ENCODE measurements at places on chromosomes 13 and 19.

GRCh38 chr13:87889254-87889653 is 218.1 kb downstream of the SLITRK5 start:
- no peak for DNase-seq

DNA sequence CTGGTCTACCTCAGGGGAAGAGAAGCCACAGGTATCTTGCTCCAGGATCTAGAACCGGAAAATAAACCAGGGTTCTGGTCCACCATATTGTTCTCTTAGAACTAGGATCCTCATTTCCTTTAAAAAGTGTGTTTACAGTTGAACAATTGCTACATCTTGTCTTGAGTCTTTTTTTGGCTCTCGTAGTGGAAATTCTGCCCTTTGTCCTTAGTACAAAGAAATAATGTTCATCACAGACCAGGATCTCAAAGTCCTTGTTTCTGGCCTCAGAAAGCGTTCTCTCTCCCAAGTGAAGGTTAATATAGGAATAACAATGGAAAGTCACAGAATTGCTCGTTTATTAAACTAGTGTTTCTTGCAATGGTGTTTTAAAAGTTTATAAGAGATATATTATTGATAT is 20.8 kb downstream of the KLF2 start:
- DNase-seq = no peak

DNA sequence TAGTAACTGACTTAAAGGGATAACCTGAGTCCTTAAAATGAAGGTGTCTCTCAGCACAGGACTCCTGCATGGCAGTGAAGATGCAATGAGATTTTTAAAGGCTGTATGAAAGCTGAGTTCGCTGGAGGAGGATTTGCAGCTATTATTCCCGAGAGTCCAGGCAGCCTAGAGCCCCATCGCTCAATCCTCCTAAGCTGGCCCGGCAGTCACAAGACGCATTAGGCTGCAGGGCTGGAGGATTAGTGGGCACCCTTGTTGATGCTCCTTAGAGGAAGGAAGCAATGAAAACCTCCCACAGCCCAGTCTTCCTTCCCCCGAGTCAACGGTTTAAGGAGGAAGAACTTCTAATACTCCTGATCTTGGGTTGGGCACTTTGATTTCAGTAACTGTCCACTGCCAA is 239.5 kb downstream of the EFNB2 start:
- no peak for DNase-seq

DNA sequence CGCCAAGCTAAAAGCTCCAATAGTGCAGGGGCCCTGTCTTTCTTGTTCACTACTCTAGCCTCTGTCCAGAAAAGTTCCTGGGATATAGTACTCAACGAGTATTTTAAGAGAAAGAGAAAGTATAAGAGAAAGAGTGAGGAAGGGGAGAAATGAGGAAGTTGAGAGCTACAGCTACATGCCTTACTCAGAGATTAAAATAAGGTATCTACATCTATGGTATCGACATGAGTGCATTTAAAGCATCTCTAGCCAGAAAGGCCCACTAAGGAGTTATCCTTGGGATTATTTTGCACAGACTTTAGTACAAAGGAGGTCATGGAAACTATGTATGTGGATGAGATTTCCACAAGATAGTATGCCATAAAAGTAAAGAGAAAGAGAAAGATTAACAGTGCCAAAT is 28.5 kb downstream of the MYCBP2 start:
- no peak for DNase-seq

DNA sequence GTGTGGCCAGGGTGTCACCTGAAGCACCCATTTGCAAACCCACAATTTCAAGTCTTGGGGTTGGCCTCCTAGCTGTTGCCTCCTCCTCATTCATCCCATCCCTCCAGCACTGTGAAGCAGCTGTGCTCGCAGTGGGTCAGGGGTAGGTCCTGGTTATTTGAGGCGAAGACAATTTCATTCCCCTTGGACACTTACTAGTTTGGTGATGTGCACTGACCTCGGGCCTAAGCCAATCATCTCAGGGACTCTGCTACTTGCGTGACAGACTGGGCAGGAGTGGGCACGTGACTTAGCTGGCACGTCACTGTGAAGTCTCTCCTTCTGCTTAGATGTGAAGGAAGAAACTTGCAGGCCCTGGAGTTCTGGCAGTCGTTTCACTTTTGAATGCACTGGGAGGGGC is 3.5 kb upstream of the ATP11A start:
- no peak for DNase-seq

DNA sequence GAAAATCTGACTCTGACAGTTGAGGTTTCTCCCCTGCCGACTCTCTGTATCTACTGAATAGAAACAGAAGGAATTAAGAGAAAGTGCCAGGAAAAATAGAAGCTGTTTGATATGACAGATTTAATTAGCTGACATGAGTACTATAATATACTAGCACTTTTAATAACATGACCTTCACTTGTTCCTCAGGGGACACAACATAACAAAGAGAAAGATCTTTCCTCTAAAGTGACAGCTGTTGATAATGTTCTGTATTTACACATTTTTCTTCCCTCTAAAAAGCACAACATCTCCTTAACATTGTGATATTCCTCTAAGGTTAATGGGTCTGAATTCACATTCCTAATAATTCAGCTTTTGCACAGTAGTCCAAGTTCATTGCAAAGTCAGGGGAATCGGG is 1136.0 kb downstream of the PCDH17 start:
- DNase-seq = no peak

DNA sequence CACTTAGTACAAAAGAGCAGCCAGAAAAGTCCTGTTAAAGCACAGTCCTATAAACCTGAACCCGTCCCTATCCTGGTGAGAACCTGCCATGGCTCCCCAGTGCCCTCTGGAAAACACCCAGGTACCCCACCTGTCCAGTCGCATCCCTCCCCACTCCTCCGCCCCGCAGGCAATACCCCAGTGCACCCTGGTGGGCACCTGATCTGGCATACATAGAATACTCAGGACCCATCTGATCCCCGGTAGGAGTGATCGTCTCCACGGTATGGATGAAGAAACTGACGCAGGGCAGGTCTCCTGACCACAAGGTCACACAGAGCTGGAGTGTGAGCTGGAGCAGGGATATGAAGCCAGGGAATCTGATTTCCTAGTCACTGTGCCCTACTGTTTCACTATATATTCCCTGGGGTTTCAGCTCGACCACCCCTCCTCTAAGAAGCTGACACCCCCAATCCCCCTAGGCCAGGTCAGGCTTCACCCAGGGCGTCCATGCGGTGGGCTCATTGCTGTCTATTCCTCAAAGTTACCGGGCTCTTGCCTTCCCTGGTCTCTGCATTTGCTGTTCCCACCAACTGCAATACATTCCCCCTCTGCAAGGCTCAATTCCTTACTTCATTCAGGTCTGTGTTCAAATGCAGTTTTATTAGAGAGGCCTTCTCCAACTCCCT is 12.6 kb downstream of the FBXO46 start:
- DNase-seq = no peak

DNA sequence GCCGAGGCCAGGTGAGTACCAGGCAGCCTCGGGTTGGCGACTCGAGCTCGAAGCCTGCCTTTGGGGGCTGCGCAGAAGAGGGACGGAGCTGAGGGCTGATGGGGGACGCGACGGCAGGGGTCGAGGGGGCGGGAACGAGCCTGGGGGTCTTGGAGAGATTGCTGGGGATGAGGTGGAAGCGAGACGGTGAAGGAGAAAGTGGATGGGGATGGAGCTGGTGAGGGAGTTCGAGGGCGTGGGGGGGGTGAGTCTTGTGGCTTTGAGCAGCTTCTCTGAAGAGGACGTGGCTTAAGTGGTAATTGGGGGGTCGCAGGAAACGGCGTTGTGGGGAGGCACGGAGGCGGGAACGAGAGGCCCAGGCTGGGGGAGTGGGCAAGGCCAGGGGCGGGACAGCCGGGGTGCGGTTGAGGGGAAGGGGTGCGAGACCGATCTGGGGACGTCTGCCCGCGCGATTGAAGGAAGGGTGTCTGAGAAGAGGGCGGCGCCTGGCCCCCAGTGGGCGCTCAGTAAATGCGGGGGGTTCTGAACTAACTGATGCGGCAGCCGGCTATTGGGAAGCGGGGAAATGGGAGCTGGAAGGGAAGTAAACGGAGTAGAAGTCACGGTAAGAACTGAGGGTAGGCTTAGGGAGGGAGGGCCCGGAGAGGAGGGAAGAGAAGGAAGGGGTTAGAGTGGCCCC is 426 bp downstream of the MYO9B start:
- peak; percentile 31 for DNase-seq

GRCh38 chr13:112664501-112665203 is 25.2 kb upstream of the ATP11A start:
- no peak for DNase-seq

- no peak for DNase-seq
These were observed 1.5 kb upstream of the NTN5 start for GRCh38 chr19:48674216-48674809.

DNA sequence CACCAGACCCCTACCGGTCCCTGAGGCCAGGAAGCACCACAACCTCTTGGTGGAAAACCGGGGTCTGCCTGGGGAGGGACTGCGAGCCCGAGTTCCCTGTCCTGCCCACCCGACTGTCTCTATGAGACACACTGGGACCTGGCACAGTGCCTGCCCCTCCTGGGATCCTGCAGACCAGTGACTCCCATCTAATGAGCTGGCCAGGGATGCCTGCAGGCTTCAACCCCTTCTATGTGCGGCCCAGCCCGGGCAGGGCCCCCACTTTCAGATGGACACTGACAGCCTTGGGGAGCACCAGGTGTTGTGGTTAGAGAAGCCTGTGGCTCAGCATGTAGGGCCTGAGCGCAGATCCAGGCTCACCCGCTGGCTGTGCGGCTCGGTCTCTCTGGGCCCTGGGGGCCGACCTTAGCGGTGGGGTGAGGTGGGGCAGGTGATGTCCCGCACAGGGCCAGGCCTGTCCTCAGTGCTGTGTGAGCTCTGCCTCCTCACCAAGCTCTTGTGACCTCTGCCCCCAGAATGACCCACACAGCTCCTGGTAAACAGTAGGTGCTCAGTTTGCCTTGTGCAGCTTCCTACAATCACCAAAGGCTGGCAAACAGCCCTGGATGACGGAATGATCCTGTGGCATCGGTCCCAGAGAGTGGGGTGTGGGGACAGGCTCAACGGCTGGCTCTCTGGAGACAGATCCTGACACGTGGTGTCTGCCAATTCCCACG is 17.9 kb upstream of the CACTIN start:
- DNase-seq = no peak

DNA sequence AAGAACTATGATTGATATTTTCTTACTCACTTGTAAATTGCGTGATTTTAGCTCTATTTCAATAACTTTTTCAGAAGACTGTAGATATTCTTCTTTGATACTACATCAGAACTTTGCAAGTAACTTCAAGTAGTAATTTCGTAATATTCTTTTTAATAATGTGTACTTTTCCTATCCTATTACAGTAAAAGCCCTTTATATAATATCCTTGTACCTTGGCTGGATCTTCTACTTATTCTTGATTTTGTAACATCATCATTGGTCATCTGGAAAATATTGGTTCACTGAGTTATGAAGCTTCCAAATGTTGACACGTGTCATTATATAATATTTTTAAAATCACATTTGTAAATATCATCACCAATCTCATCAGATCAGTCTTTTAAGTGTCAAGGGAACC is 32.4 kb downstream of the POLR1D start:
- no peak for DNase-seq
